ENCODE measurements at places on chromosomes 6 and 20. TPM values are rescaled to one million over a fixed set of nuclear protein-coding genes. Genes with fewer than 3 reads are reported as not detected.

GRCh38 chr6:5961836-5962235 lies 44.9 kb downstream of the NRN1 start:
- no peaks in the 10 kb centered on the region for H3K4me1 ChIP-seq
- H3K4me3 ChIP-seq: no peak overlapping the region
- no peaks in the 10 kb centered on the region for H3K36me3 ChIP-seq
- no peaks in the 10 kb centered on the region for H3K27me3 ChIP-seq
- DNase-seq: no peak

- H3K36me3 ChIP-seq: no peaks in the 10 kb centered on the region
- H3K27me3 ChIP-seq: no peaks in the 10 kb centered on the region
- no peak overlapping the region for H3K27ac ChIP-seq
- no peak overlapping the region for H3K4me3 ChIP-seq
- DNase-seq: no peak
Measured at GRCh38 chr6:41535766-41536165, 10.4 kb upstream of the FOXP4 start.

GRCh38 chr20:50855498-50856474 lies 60.9 kb downstream of the BCAS4 start:
- H3K4me3 ChIP-seq: no peak overlapping the region
- H3K27ac ChIP-seq: no peak overlapping the region
- H3K36me3 ChIP-seq: no peaks in the 10 kb centered on the region
- no peak for DNase-seq
- H3K4me1 ChIP-seq: no peaks in the 10 kb centered on the region

- peaks cover under 1% of the 10 kb centered on the region for H3K36me3 ChIP-seq
- peak within 1 kb of the TSS; percentile 61 for H3K4me3 ChIP-seq
- H3K4me1 ChIP-seq: peaks cover 64% of the 10 kb centered on the region
Measured at GRCh38 chr6:36129941-36130666, at the start of gene MAPK13. Gene MAPK13, plus strand, starts transcription at chr6:36130513. Its CDS starts 70 bp downstream, at chr6:36130583.

DNA sequence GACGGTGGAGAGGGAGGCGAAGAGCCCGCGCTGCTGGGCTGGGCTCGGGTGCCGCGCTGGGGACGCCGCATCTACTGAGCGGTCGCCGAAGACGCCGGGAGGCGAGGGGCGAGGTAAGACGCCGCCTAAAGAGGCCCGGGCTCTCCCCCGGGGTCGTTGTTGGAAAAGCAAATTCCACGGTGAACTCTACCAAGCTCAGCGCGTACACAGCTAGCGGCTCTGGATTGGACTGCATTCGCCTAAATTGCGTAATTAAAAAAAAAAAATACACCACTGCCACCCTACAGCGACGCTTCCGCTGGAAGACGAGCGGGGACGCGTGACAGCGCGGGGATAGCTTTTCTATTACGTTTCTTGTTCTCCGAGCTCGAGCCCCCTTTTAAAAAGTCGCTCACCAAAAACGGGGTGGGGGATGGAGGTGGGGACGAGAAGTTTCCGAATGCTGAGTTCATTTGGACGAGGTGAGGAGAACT lies 92.0 kb upstream of the PRDM1 start:
- H3K36me3 ChIP-seq: no peaks in the 10 kb centered on the region
- H3K4me1 ChIP-seq: peaks cover 35% of the 10 kb centered on the region
- peaks cover 47% of the 10 kb centered on the region for H3K27me3 ChIP-seq
- peak; percentile 45 for DNase-seq

GRCh38 chr20:4835244-4836177 lies 113.8 kb downstream of the PRND start:
- no peak overlapping the region for H3K27ac ChIP-seq
- no peaks in the 10 kb centered on the region for H3K4me1 ChIP-seq
- no peak overlapping the region for H3K4me3 ChIP-seq

GRCh38 chr20:60011512-60012507 lies 53.6 kb downstream of the CDH26 start:
- no peak overlapping the region for H3K4me3 ChIP-seq
- no peaks in the 10 kb centered on the region for H3K36me3 ChIP-seq
- no peak overlapping the region for H3K27ac ChIP-seq
- peaks cover 2% of the 10 kb centered on the region for H3K27me3 ChIP-seq
- peaks cover 33% of the 10 kb centered on the region for H3K4me1 ChIP-seq

DNA sequence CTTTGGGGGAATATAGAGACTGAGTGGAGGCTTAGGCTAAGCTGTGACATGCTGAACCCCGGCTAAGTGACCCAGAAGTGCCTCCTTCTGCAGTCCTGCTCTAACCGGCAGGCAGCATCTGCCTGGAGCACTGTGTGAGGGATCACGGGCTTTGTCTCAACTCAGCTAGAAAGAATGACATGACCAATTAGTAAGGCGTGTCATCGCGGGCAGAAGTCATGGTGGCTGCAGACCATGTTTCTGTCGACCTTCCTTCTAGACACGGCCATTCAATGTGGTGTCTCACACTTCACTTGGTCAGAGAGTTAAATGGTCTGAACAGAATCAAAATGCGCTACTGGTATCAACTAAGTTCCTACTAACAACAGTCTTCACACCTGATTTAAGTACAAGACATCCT lies 35.0 kb downstream of the HUS1B start:
- no peak for DNase-seq
- peaks cover 17% of the 10 kb centered on the region for H3K36me3 ChIP-seq
- no peaks in the 10 kb centered on the region for H3K4me1 ChIP-seq
- no peak overlapping the region for H3K27ac ChIP-seq

DNA sequence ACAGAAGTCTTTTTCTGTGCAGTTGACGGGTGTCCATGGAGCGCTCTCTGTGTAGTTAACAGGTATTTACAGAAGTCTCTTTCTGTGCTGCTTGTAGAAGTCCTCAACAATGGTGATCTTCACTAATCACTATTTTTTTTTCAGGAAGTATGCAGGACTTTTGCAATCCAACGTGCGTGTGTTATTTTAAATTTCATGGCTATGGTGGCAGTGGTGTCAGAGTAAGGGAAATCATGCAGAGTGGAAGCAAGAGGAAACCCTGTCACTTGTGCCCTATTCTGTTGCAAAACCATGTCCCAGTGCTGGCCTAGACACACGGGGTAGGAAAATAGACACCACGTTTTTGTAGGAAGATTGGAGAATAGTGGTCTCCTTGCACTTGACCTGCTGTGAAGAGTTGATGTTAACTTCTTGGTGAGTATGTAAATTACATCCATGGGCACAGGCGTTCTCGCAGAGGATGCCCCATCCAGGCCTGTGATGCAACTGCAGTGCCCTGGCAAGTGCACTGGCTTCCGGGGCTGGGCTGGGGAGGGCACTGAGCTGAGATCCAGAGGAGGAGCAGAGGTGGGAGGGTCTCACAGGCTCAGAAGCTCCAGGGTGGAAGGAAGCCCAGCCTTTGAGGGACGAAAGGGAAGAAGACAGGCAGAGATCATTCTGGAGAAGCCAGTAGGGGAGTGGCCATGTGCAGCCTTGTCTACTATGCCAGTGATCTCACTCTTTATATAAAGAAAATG lies 146.5 kb downstream of the SYCP2 start:
- no peak for DNase-seq
- H3K4me1 ChIP-seq: no peaks in the 10 kb centered on the region
- H3K4me3 ChIP-seq: no peak overlapping the region
- H3K27me3 ChIP-seq: no peaks in the 10 kb centered on the region
- H3K27ac ChIP-seq: no peak overlapping the region

The TSPO2 gene
- total RNA-seq: not detected

The DZANK1 gene
- total RNA-seq: 2.7 TPM

Data from natural killer cell (primary cell).